ENCODE measurements at places on chromosomes 7 and 10.

DNA sequence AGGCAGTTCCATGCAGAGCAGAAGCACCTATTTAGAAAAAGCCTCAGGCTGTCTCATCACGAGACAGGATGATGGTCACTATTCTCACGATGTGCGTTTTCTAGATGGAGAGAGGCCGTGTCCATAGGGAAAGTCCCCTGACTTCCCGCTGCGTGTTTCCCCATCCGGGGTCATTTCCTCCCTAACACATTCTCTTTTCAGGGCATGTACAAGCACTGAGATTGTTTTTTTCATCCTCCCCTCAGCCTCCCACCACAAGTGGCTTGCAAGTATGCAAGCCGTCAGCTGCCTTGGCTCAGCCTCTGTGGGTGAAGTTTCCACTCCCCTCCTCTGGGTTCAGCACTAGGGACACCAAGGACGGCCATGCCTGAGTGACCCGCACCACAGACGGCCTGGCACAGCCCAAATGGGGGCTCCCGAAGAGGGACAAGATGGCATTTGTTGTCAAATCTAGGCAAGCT is 2.7 kb upstream of the CALML5 start:
- no peak for DNase-seq

DNA sequence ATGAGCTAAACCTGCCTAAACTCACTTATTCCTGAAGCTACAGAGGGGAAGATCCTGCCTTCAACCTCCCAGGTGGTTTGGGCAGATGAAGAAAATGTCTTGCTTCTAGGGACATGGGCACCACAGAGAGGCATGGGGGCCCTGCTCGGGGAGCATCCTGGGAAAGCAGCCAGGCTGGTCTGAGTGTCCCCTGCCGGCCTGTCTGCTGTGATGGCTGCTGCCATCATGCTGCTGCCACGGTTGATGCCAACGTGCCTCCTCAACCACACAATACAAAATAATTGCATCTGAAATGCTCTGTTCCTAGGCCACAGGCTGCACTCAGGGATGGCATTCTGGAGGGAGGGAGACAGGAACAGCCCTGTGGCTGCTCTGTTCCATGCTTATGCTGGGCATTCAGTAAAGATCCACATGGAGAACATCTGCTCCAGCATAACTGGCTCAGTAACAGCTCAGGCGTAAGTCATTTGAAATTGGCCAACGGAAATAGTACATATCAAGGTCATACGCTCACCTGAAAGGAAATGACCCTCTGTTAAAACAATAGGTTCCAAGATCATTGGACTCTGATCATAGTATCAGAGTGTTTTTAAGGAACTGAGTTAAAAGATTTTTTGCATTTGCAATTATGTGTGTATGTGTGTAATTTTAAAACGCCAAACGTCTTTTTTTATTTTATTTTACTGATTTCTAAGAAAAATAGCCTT is 299.0 kb downstream of the TNS3 start:
- DNase-seq = no peak

DNA sequence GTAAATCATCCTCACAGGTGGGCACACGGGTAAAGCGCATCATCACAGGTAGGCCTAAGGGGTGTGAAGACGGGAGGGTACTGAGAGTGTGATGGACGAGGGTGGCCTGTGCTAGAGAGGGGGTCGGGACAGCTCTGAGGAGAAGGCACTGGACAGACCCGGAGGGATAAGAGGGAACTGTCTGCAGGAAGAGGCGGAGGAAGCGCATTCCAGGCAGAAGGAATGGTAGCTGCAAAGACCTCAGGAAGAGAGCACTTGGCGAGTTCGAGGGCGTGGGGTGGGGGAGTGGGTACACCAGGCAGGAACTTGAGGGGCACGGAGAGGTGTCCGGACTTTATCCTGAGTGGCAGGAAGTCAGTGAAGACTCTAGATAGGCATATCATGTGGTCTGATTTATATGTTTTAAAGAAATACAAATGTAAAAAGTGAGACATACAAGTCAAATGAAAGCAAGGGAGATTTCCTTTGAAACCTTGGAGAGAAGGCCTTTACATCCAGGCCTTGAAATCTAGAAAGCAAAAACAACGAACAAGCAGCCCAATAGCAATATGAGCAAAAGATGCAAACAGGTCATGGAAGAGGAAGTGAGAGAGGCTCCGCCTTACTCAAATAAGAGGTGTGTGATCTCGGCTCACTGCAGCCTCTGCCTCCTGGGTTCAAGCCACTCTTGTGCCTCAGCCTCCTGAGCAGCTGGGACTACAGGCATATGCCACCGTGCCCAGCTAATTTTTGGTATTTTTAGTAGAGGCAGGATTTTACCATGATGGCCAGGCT is 3.6 kb downstream of the LHPP start:
- no peak for DNase-seq

DNA sequence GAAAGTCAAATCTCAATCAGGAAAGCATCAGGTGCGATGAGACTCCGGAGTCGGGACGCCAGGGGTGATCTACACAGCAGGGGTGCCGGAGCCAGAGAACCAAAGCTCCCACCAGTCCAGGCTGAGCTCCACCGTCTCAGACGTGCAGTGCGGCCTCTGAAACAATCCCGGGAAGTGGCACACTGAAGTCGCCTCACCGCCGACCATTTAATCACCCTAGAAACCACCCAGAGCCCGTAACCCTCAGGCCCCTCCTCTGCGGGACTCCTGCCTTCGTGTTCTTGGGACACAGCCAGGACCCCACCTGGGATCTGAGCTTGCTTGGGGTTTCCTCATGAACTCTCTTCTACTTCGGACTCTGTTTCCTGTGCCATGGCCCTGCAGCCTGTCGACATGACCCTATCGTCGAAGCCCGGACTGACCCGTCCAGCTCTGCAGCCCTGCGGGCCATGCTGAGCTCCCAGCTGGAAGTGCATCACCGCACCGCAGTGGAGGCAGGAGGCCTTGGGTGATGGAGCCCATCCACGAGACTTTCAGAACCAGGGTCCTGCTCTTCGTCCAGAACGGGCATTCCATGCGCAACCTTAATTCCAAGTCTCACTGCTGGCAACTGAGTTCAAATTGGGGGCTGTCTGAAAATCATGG is 266.4 kb downstream of the PTPRN2 start:
- DNase-seq = peak; percentile 44

DNA sequence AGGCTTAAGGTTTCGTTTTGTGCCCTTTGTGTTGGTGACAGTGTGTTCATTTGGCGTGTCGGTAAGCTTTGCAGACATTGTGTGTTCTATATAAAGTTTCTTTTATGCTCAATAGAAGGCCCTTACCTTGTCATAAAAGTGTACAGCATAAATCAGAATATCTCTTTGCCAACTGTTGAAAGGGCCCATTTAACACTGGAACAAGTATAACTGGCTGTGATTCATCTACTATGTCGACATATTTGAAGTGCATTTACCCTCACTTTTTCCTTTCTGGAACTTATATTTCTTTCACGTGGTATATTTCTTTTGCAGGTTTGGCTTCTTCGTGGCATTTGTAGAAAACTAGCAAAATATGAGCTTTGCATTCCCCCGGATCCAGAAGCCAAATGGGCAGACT is 32.7 kb downstream of the EEPD1 start:
- DNase-seq = no peak

DNA sequence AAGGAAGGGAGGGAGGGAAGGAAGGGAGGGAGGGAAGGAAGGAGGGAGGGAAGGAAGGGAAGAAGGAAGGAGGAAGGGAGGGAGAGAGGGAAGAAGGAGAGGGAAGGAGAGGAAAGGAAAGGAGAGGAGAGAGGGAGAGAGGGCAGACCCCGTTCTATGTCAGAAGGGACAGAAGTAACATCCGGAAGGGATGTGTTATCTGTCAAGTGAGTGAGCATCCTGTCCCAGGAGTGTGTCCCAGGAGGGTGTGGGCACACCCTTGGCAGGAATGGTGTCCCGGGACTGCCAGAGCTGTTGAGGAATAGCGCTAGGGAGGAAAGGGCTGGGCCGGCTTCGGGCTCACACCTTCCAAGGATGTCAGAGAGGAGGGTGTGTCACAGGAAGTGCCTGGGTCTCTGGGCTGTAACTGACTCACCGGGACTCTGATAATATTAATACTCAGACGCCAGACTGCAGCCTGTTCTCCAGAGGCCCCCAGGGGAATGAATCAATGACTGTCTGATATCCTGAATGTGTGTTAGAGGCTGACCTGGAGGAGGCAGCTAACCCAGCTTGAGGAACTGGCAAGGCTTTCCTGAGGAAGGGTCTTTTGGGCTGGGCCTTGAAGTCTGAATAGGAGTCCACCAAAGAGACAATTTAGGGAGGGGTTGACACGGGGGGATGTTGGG is 125.6 kb upstream of the TNRC18 start:
- peak; percentile 30 for DNase-seq
